ENCODE measurements at places on chromosomes 6 and 20. TPM values are rescaled to one million over a fixed set of nuclear protein-coding genes. Genes with fewer than 3 reads are reported as not detected.
A peak's percentile ranks its signal among the peaks of the same experiment; 100 is the strongest.

The NKAPL gene
- total RNA-seq, result 0.69 TPM

DNA sequence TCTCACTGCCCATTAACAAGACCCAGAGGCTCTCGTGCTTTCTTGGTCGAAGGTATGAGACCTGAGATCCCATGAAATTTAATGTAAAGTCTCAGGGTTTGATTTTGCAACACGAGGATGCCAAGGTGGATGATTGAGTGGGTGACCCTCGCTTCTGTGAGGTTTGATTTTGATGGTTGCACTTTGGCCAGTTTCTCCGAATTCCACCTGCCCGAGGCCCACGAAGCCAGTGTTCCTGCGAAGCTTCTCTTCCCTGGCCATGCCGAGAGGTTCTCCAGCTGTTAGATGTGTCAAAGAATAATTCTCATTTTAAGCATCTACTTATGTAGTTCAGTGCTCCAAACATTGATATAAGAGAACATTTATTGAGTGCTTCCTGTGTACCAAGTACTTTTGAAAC lies at the start of gene KIF25:
Gene KIF25 (plus strand): TSS at position 30 of the 400 bp plus-strand sequence. CDS start 31,915 bp downstream, outside the sequence.
- no peak for DNase-seq
- H3K4me1 ChIP-seq, result peaks cover 2% of the 10 kb centered on the region

- H3K4me3 ChIP-seq, result peak overlapping the region; percentile 99
- peaks cover 15% of the 10 kb centered on the region for H3K27me3 ChIP-seq
- H3K27ac ChIP-seq, result peak overlapping the region; percentile 100
- peaks cover 18% of the 10 kb centered on the region for H3K4me1 ChIP-seq
Measured at GRCh38 chr20:347640-348484, 951 bp downstream of the NRSN2 start.

The EDN1 gene
- total RNA-seq, result 0.54 TPM

DNA sequence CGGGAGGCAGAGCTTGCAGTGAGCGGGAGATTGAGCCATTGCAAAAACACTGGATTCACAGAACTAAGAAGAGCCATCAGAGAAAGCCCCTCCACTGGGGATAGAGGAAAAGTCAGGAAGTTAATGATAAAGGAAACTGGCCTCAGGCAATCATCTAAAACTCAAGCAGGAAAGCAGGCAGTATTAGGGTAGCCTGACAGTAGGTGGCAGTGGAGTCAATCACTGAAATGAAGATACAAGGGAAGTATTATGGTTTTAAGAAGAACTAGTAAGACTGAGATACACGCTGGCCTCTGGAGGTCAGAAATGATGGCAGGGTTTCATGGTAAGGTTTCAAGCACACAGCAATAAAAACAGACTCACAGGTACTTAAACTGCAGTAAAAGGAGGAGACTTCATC lies 578.3 kb downstream of the HACE1 start:
- DNase-seq, result no peak
- H3K27me3 ChIP-seq, result no peaks in the 10 kb centered on the region
- H3K4me3 ChIP-seq, result no peak overlapping the region
- H3K27ac ChIP-seq, result no peak overlapping the region
- no peaks in the 10 kb centered on the region for H3K36me3 ChIP-seq
- no peaks in the 10 kb centered on the region for H3K4me1 ChIP-seq

GRCh38 chr6:11814106-11814505 lies 35.5 kb upstream of the ADTRP start:
- H3K36me3 ChIP-seq, result no peaks in the 10 kb centered on the region
- no peak for DNase-seq
- H3K27ac ChIP-seq, result no peak overlapping the region
- peaks cover 4% of the 10 kb centered on the region for H3K27me3 ChIP-seq

The TRAPPC3L gene
- total RNA-seq, result not detected

The ERMARD gene
- total RNA-seq, result 15.2 TPM

DNA sequence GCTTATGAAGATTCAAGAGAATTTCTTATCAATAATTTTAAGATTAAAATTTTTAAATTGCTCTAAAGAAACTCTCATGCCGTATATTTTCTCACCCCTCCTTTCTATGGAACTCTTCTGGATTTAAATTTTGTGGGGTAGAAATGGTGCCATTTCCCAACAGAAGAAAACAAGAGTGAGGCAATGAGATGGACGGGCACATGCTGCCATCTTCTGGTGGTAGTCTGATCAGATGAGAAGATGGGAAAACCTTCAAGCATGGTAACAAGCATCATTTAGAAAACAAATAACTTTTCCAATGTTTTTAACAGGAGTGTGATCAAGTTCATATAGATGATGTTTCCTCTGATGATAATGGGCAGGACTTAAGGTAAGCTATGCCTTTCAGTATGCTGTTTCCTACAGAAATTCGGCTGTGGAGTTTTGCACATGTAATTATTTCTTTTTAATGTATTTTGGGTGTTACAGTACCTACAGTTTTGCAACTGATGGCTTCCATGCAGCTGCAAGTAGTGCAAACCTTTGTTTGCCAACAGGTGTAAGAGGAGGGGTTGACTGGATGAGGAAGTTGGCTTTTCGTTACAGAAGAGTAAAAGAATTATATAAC lies 271.4 kb downstream of the EYA4 start:
- no peak overlapping the region for H3K4me3 ChIP-seq
- no peaks in the 10 kb centered on the region for H3K27me3 ChIP-seq
- peak; percentile 68 for DNase-seq
- H3K36me3 ChIP-seq, result no peaks in the 10 kb centered on the region
- no peak overlapping the region for H3K27ac ChIP-seq

The ABRACL gene
- total RNA-seq, result 33.2 TPM

DNA sequence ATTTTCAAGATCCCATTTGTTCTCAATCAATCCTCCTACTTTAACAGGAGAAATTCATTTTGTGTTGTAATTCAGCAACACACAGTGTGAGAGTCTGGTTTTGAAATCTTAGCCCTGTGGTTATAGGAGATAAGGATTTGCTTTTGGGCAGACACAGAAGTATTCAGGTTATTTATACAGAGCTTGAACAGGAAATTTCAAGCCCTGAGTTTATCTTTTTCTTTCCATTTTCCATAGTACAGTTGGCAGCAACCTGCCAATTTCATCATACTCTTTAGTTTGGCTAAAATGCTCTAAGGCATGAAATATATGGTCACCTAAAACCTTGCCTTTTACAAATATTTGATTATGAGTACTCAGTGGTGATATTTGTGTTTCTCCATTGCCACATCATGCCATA lies 41.4 kb downstream of the PKIB start:
- H3K27me3 ChIP-seq, result peaks cover 2% of the 10 kb centered on the region
- H3K27ac ChIP-seq, result no peak overlapping the region

- peaks cover 9% of the 10 kb centered on the region for H3K27me3 ChIP-seq
- H3K36me3 ChIP-seq, result peaks cover 5% of the 10 kb centered on the region
- no peak overlapping the region for H3K27ac ChIP-seq
- H3K4me3 ChIP-seq, result no peak overlapping the region
- no peak for DNase-seq
- H3K4me1 ChIP-seq, result peaks cover 25% of the 10 kb centered on the region
Measured at GRCh38 chr6:33985947-33986346, 159.9 kb downstream of the GRM4 start.

- no peak overlapping the region for H3K4me3 ChIP-seq
- H3K27ac ChIP-seq, result no peak overlapping the region
- DNase-seq, result no peak
- H3K36me3 ChIP-seq, result no peaks in the 10 kb centered on the region
- H3K27me3 ChIP-seq, result no peaks in the 10 kb centered on the region
Measured at GRCh38 chr6:64777941-64778785, 928.9 kb downstream of the EYS start.

GRCh38 chr6:52317211-52317610 lies 32.7 kb upstream of the MCM3 start:
- no peaks in the 10 kb centered on the region for H3K4me1 ChIP-seq
- H3K4me3 ChIP-seq, result no peak overlapping the region
- H3K27me3 ChIP-seq, result no peaks in the 10 kb centered on the region
- no peaks in the 10 kb centered on the region for H3K36me3 ChIP-seq

The SNAP91 gene
- total RNA-seq, result 52.4 TPM

DNA sequence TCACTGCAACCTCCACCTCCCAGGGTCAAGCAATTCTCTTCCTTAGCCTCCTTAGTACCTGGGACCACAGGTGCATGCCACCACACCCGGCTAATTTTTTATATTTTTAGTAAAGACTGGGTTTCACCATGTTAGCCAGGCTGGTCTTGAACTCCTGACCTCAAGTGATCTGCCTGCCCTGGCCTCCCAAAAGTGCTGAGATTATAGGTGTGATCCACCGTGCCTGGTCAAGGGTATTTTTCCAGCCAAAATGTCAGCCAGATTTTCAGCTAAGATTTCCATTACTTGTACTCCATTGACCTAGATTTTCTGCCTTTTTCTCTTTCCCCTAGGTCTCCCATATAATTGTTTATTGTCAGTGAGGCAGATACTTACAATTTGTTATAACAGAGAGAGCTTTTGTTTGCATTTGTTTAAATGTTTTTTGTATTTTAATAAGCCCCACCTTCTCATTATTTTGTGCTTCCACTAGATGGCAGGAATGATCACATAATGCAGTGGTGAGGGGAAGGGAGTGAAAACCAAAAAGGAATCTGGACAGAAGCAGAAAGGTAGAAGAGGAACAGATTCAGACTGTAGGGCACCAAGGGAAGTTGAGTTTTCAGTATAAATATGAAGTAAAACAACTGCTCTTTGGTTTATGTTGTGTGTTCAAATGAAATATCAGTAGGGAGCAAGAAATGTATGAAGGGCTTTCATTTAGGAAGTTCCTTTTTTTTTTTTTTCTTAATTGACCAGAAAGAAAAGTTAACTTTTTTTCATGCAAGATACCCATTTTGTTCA lies 29.7 kb downstream of the RPF2 start:
- no peak overlapping the region for H3K4me3 ChIP-seq
- no peak overlapping the region for H3K27ac ChIP-seq
- no peaks in the 10 kb centered on the region for H3K4me1 ChIP-seq
- DNase-seq, result no peak
- H3K27me3 ChIP-seq, result no peaks in the 10 kb centered on the region
- no peaks in the 10 kb centered on the region for H3K36me3 ChIP-seq

The RAB32 gene
- total RNA-seq, result 8.6 TPM

DNA sequence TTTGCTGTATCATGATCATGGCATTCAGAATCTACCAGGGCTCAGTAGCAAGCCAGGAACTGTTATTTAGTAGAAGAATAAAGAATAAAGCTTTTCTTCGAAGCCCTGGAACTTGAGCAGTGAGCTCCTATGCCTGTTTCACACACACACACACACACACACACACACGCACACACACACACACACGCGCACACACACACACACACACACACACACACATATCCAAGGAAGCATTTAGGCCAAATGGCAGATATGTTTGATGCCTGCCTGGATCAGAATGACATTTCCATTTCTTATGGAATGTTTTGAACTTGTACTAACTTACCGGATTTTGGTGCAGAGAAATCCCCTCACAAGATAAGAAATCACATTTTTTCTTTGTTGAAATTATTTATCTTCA lies 35.5 kb downstream of the RPP21 start:
- no peak overlapping the region for H3K4me3 ChIP-seq
- no peaks in the 10 kb centered on the region for H3K4me1 ChIP-seq
- peaks cover 2% of the 10 kb centered on the region for H3K27me3 ChIP-seq

- no peak overlapping the region for H3K27ac ChIP-seq
- H3K4me3 ChIP-seq, result no peak overlapping the region
- no peak for DNase-seq
- H3K36me3 ChIP-seq, result no peaks in the 10 kb centered on the region
Measured at GRCh38 chr20:51966296-51966971, 164.1 kb upstream of the SALL4 start.

DNA sequence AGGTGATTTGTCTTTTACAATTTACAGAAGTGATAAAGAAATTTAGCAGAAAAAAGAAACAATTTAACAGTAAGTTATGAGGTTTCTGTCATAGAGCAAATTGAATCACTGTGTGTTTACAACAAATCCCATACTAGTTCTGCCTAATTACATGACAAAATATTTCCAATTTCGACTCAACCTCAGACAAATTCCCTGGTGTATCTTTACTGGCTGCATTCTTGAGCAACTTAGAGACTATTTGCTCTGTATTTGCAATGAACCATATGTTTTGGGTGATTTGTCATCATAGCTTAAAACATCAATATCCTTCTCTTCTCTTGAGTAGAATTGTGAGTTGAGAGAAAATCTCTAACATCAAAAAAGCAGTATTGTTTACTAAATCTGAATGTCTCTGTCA lies 128.7 kb downstream of the SIM1 start:
- H3K36me3 ChIP-seq, result no peaks in the 10 kb centered on the region
- H3K4me1 ChIP-seq, result peaks cover 5% of the 10 kb centered on the region
- DNase-seq, result no peak
- peaks cover 2% of the 10 kb centered on the region for H3K27me3 ChIP-seq
- no peak overlapping the region for H3K4me3 ChIP-seq

The RNF182 gene
- 1.8 TPM for total RNA-seq

DNA sequence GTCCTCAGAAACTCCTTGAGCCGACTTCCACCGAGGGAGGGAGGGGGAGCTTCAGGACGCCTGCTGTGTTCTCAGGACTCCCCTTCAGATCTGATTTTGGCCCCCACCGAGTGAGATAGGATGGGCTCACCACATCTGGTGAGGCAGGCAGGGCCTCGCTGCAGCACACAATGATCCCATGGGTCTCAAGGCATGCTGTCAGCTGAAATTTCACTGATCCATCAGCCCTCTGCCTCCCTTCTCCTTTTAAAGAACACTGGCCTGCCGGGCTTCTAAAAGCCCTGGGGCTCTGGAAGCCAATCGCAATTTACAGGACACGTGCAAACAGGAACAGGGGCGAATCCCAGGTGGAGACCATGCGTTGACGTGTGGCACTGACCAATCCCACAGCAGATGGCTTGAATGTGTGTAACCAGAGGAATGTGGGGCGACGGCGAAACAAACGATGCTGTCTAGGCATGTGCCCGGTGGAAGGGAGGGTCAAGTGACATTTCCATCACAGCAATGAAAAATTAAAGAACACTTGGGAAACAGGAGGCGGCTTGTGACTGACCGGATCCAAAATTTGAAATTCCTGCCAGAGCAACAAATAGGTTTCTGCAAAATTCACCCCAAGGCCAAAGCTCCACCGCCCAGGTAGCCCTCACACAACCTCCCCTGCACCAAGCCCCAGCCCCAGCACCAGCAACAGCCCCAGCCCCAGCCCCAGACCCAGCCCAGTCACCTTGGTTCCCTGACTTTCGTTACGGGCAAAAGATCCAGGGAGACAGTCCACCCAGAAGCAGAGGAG lies 167.1 kb upstream of the ZNF337 start:
- peaks cover 51% of the 10 kb centered on the region for H3K27me3 ChIP-seq
- peak overlapping the region; percentile 40 for H3K27ac ChIP-seq
- peak overlapping the region; percentile 97 for H3K4me3 ChIP-seq
- H3K36me3 ChIP-seq, result peaks cover 10% of the 10 kb centered on the region
- DNase-seq, result peak; percentile 36
- H3K4me1 ChIP-seq, result peaks cover 37% of the 10 kb centered on the region

Measured in glutamatergic neuron (in vitro differentiated cells).